ENCODE measurements at places on chromosomes 13 and 19. TPM values are rescaled to one million over a fixed set of nuclear protein-coding genes. Genes with fewer than 3 reads are reported as not detected.

DNA sequence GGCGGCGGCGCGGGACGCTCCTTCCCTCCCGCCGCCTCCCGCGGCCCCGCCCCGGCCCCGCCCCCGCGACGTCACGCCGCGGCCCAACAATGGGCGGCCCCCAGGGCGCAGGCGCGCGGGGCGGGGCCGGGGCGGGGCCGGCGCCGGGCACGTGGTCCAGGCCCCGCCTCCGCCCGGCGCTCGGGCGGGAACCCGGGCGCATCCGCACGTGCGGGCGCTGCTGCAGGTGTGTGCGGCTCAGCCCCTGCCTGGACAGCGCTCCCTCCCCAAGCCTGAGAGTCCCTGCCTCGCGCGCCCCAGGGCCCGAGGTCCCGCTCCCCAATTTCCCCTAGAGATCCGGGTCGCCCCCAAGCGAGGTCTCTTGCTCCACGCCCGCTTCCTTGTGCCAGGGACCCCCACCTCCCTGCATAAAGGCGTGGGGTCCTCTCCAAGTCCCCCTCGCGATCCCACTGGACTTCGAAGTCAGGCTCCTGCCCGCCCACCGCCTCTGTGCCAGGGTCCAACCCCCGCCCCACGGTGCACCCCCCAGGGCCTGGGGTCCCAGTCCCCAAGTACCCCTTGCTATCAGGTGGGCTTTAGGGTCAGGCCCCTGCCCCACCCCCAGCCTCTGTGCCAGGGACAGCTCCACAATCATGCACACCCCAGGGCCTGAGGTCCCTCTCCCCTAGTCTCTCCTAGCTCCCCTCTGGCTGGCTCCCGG is at the start of gene MEX3D:
Gene MEX3D (minus strand): TSS at position 6 of the 700 bp plus-strand sequence. CDS start 267 bp downstream, outside the sequence.
- no peak for DNase-seq

- no peak for DNase-seq
Observed at GRCh38 chr13:35219021-35219420, 257.5 kb downstream of the MAB21L1 start.

DNA sequence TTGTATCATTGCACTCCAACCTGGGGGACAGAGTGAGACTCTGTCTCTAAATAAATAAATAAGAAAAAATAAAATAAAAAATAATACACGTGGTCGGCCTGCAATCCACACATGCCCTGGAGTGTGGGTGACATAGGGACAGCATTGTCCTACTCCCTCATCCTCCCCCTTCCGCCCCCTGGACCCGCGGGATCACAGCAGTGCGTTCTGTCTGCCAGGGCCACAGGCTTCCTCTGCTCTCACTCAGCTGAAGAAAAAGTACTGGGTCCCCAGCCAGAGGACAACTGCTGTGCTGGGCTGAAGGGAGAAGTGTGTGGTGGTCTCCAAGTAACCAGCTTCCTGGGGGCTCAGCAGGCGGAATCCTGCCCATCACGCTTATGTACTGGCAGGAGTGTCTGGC is 6.3 kb downstream of the BCAT2 start:
- DNase-seq = no peak

GRCh38 chr19:48989701-48990291 is 3.3 kb downstream of the GYS1 start:
- DNase-seq = no peak

GRCh38 chr13:33764716-33765115 is 53.2 kb upstream of the RFC3 start:
- DNase-seq = no peak

GRCh38 chr19:42255766-42256745 is 1.1 kb upstream of the ERF start:
- no peak for DNase-seq

GRCh38 chr13:98676239-98676638 is 76.2 kb downstream of the SLC15A1 start:
- DNase-seq = no peak

DNA sequence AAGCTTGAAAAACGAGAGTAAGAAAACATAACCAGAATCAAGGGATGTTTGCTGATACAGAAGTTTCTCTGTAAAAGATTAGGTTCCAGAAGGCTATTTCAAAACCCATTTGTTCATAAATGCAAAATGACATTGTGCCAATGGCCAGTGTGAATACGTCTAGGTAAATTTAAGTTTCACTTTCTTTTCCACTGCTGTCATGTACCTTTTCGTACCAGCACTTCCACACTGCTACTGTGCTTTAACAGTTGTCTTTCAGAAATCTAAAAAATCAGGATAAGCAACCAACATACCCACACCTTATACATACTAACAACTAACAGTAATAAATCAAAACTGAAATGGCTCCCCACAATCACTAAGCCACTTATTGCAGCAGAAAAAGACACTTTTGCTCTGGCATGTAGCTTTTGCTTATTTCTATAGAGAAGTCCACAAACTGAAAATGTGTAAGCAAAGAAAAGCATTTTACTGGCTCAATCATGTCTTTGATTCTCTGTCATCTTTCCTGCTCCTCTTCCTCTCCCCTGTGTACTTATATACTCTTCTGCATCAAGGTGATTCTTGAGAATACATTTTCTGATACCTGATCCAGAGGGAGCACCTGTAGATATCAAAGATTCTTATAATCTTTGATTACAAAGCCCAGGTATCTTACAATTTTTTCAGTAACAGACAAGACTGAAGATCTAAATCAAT is 34.3 kb downstream of the ELF1 start:
- no peak for DNase-seq

- no peak for DNase-seq
Observed at GRCh38 chr13:89279374-89279773, 1608.2 kb downstream of the SLITRK5 start.

DNA sequence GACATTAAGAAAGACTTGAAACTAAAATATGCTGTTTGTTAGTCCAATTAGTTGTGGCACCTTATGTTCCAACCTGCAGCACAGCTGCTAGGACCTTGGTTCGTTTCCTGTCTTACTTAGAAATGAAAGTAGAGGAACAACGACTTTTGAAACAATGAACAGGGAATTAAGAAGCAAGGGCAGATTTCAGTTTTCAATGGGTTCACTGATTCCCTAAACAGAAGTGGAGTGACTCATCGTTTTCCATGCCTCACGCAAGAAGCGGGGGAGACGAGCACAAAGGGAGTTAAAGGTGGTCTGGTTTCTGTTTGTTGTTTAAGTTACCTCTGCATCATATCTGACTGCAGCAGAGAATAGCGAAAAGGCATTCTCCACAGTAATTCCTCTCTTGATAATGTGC is 44.8 kb downstream of the PHF11 start:
- DNase-seq = no peak

GRCh38 chr19:50333737-50334617 is 4.8 kb upstream of the KCNC3 start:
- no peak for DNase-seq

- no peak for DNase-seq
Observed at GRCh38 chr13:97967948-97968347, 14.5 kb downstream of the IPO5 start.

DNA sequence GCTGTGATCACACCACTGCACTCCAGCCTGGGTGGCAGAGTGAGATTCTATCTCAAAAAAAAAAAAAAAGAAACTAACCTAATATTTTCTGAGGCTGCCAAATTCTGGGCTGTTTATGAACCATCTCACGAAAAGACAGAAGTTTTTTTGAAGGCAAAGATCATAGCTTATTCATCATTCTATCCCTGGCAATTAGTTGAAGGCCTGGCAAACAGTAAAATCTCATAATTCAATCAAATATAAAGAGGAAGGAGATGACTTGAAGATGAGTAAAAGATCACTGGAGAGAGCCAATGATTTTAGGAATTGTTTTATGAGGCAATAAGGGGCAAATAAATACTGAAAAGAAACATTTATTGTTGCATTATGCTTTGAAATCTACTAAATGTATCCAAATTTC is 216.5 kb downstream of the DCLK1 start:
- DNase-seq = no peak

- no peak for DNase-seq
Observed at GRCh38 chr13:90968166-90968904, 379.2 kb upstream of the MIR17HG start.

DNA sequence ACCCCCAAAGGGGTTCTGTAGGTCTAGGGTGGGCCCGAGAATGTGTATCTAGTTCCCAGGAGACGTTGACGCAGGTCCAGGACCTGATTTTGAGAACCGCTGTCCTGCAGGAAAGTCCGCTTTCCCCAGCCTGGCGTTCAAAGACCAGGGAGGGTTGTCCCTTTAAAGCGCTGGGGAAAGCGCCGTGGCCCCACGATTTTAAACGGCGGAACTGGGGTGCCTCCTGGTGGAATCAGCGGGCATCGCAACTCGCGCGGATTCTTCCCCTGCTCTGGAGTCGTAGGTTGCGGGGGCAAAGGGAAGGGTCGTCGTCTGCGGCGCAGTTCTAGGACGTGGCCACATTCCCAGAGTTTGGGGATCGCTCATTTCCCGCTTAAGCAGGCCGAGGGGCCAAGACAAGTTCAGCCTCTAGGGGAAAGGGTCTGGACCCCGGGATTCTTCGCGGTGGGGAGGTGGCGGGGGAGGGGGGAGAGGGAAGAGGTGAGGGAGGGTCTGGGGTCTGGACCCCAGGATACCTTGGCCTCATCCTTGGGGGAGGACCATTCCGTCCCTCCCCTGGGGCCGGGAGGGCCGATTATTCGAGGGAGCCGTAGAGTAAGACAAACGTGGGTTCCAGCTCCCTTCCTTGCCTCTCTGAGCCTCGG is 7.7 kb downstream of the PNMA8B start:
- DNase-seq = peak; percentile 96

GRCh38 chr19:47499371-47499770 is 15.4 kb upstream of the KPTN start:
- no peak for DNase-seq

- no peak for DNase-seq
Observed at GRCh38 chr13:72521940-72522661, 205.3 kb downstream of the MZT1 start.

- no peak for DNase-seq
Observed at GRCh38 chr13:81223778-81224177, 882.9 kb upstream of the SPRY2 start.

- peak; percentile 94 for DNase-seq
Observed at GRCh38 chr19:10543420-10544241, at the start of gene ATG4D. TSS of gene ATG4D (plus strand) at chr19:10543904. CDS start at chr19:10544091, 187 bp downstream.

- no peak for DNase-seq
Observed at GRCh38 chr13:96540670-96541069, 450.8 kb downstream of the HS6ST3 start.

GRCh38 chr19:1863638-1864479 is 480 bp upstream of the KLF16 start:
- no peak for DNase-seq

DNA sequence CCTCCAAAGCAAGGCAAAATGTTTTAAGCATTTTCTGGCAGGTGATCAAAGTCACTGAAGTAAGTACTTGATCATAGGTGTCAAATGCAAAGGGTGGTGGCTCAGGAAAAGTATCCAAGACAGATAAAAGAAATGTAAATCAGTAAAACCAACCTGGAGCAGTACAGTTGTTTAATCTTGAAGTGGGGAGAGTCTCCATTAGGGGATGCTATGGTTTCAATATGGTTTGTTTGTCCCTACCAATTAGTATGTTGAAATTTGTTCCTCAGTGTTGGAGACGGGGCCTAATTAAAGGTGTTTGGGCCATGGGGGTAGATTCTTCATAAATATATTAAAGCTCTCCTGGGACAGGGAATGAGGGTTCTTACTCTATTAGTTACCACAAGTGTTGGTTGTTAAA is 1781.7 kb upstream of the PRR20A start:
- DNase-seq = no peak

DNA sequence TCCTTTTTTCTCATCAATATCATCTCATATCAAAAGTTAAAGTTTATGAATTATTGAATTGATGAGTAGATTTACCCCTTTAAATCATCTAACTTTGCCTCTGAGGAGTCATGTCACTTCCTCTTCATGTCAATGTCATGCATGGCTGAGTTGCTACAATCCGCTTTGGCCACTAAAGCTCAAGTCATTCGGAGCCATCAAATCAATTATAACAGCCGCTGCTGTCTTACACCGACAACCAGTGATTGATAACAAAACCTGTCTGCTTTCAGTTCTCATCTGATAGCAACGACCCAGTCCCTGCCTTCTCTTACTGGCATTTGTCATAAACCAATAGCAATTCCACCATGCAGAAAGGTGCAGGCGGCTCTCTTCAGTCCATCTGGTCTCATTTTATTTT is 429.3 kb downstream of the DIAPH3 start:
- no peak for DNase-seq

- no peak for DNase-seq
Observed at GRCh38 chr13:75220861-75221260, 261.1 kb downstream of the TBC1D4 start.

DNA sequence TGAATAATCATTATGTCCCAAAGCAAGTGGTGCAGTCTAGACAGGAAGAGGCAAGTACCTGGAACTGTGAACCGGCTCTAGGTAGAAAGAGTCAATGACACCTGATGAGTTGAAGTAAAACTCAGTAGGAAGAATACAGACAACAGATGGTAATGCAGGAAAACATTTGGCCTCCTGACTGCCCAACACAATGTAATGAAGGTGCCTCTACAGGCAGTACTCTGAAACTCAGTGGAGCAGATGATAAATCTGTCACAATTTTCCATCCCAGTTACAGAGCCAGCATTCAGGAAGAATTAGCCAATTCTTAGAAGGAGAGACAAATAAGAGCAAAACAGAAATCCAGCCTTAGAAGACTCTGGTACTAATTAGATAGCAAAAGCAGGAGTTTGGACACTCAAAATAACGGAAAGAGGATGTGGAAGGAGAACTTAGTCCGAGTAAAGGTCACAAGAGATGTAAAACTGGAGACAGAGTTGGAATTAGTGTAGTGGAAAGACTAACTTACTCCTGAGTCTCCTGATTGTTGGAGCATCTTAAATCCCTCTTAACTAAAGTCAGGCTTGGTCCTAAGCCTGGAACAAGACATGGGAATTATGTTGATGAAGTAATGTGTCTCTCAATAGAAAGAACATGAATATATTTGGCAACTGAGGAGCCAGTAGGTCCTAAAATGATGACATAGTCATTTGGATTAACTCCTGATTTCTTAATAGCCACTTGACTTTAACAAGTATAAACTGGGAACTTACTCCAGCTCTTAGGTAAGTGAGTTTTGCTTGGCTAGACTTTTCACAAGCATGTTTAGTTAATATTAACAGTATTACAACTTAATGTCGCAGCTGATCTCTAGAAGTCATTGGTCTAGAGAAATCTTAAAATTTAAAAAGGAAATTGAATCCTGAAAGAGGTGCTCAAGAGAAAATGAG is 457.3 kb upstream of the MIR17HG start:
- DNase-seq = no peak

- no peak for DNase-seq
Observed at GRCh38 chr19:28501976-28502375, 711.0 kb downstream of the UQCRFS1 start.

Gene NANOS3
- not detected for total RNA-seq

Gene ZNF154
- total RNA-seq = 8.7 TPM

Gene ZNF229
- total RNA-seq = 4.1 TPM

Gene LILRA5
- 1.5 TPM for total RNA-seq

Gene SMIM44
- not detected for total RNA-seq

Gene FCAR
- total RNA-seq = 0.29 TPM

Gene ATP8B3
- 0.50 TPM for total RNA-seq

Gene TUBA3C
- total RNA-seq = not detected

Gene WDR88
- not detected for total RNA-seq

Gene USHBP1
- total RNA-seq = 12.0 TPM

Gene PRR20A
- not detected for total RNA-seq

Gene CLIP3
- 39.9 TPM for total RNA-seq

Gene KCNC3
- total RNA-seq = 0.69 TPM
